NCI-H774 (cell line): ENCODE measurements at places on chromosomes 3 and 15.

GRCh38 chr3:111112913-111113312 lies 41.3 kb downstream of the NECTIN3 start:
- DNase-seq = no peak

DNA sequence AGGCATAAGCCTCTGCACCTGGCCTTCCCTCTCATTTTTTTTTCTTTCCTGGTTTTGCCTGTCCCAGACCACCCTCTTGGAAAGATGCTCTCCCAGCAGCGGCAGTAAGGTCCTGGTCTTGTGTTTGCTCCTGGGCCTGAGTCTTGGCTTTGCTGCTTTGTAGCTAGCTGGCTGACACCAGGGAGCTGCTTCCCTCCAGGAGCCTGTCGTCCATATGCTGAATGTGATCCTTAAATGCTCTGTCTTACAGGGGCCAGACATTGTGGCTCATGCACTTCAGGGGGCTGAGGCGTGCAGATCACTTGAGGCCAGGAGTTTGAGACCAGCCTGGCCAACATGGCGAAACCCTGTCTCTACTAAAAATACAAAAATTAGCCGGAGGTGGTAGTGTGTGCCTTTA lies 17.2 kb downstream of the FLNB start:
- no peak for DNase-seq

DNA sequence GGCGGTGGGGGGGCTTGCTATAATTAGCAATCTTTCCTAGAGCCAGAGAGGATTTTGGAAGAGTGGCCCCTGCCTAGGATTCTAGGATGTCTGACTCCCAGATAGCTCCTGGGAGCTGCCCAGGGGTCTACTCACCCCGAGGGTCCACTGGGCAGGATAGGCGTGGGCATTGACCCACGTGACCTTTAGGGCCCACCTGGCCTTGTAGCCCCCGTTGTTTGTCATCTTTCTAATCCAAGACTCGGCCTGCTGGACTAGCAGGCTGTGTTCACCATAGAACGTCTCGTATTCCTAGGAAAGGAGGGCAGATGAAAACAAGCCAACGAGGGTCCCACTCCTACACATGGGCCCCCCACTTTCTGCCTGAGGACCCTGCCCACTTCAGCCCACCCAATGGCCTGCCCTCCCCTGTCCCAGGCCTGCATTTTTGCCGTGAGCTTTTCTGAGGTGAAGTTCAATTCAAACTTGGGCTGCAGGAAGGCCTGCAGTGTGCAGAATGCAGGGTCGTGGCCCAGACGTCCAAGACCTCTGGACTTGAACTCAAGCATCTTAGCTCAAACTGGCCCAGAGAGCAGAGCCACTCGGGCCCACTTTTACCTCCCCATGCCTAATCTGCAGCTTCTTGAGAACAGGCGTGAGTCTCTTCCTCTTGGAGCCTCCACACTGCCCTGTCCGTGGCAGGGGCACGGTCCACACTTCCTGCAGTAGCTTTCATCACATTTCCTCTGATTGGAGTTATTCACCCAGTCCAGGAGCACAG lies 41.5 kb downstream of the MUC4 start:
- DNase-seq = no peak

GRCh38 chr3:132554437-132554836 lies 42.6 kb upstream of the ACKR4 start:
- peak; percentile 76 for DNase-seq

GRCh38 chr3:155651489-155652218 lies 93.2 kb downstream of the PLCH1 start:
- no peak for DNase-seq

- DNase-seq = no peak
These were observed 12.6 kb downstream of the HAPLN3 start for GRCh38 chr15:88882785-88883184.

DNA sequence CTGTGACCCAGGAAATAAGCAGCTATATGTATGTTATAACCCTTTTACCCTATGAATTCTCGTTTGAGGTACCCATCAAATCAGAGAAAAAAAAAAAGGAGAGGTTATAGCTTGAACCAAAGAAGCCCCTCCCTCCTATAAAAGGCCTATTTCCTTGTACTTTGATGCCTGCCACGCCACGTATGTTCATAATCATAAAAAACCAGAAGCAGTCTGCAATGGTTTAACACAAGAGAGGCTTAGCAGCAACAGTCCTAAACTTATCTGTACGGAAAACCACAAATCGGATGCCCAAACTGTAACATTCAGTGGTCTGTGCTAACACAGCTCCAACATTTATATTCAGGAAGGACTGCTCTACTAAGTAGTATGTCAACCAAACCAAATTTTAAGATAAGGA lies 21.2 kb downstream of the CCR8 start:
- DNase-seq = no peak

GRCh38 chr15:47812470-47812999 lies 95.2 kb downstream of the SEMA6D start:
- DNase-seq = no peak

DNA sequence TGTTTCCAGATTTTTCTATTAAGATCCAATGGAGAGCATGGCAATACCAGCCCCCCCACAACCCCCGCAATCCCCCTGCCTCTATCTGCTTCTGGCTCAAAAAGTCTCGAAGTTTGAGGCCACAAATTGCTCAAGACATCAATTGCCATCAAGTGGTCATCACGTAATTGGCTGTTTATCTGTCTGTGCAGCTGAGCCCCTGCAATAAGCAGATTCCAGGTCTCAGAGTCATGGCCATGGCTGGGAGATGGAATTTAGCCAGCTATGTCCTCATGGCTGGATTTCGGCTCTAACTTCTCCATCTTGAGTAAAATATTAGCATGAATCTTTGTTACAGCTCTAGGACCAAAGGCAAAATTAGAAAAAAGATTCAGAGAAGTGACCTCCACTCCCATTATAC lies 22.7 kb downstream of the SSUH2 start:
- DNase-seq = no peak

- DNase-seq = no peak
These were observed 94.6 kb downstream of the ZIC4 start for GRCh38 chr3:147311716-147312115.

GRCh38 chr15:76056931-76057330 lies 2.9 kb upstream of the TMEM266 start:
- no peak for DNase-seq

DNA sequence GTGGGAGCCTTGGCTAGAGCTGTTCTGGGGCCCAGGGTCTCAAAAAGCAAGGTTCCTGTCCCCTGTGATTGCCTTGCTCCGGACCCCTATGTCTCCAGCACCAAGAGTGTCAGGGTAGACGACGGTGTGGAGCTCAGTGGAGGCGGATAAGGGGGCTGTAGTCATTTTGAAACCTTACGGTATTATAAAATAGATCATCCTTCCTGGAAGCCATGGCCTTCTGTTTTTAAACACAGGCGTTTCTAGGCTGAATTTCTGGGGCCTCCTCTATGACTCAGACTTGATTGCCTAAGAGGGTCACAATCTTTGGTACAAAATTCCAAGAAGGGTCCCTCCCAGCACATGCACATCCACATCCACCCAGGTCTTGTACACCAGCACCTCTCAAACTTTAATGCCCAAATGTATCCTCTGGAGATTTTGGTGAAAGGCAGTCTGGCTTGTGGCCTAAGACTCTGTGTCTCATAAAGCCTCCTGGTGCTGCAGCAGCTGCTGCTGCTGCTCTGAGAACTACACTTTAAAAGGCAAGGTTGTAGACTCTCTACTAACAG lies 70.5 kb upstream of the XCR1 start:
- DNase-seq = no peak

GRCh38 chr15:93497291-93497690 lies 408.3 kb upstream of the RGMA start:
- DNase-seq = no peak

DNA sequence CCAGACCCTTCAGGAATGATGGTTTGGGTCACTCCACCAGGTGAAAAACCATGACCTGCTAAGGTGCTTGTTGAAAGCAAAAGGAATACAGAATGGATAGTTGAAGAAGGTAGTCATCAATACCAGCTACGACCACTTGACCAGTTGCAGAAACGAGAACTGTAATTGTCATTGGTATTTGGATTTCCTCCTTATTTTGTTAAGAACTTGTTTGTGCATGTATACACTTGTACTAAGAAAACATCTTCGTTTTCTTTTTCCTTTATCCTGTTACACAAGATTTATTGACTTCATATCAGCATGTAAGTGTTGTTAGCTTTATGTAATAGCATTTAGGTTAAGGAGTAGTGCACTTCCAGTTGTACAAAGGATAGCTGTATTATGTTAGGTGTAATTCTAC lies 261.8 kb downstream of the MCTP2 start:
- DNase-seq = no peak

DNA sequence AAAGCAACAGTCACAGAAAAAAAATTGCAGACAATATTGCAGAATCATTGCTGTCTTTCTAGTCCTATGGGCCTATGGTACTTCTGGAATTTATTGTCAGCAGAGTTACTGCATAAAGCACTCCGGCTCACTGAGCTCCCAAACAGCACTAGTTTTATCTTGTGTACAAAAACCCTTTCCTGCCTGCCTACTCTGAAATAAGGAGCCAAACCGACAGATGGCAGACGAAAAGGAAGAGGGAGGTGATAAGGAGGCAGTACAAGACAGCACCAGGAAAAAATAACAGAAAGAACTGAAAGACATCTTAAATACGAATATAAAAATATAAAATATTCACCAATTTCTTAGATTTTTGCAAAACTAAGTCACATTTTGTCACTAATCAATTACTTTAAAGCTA lies 15.6 kb downstream of the HERC1 start:
- DNase-seq = no peak

GRCh38 chr3:167684388-167684993 lies 30.7 kb upstream of the WDR49 start:
- DNase-seq = peak; percentile 72

DNA sequence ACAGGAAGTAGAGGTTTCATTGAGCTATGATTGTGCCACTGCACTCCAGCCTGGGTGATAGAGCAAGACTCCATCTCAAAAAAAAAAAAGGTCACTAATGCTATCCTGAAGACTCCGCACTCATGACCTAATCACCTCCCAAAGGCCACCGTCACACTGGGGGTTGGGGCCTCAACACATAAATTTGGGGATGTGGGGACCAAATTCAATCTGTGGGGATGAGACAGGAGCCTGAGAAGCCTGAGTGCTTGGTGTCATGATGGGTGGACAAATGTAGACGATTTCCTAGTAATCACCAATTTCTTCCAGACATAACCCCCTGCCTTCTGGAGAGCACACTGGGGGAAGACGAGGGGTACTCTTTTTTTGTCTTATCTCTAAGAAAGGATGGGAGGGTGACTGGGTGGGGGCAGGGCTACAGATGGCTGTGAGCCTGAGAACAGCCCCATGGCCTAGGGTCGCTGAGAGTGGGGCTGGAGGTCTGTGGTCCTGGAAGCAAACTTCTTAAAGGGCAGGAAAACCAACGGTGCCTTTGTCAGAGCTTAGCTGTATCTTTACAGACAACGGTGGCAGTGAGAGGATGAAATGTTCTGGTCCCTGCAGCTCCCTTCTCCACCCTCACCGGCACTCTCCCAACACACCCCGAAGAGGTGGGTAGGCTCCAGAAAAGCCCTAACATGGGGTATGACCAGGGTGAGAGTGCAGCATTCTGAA lies 16.6 kb upstream of the KLF13 start:
- no peak for DNase-seq

DNA sequence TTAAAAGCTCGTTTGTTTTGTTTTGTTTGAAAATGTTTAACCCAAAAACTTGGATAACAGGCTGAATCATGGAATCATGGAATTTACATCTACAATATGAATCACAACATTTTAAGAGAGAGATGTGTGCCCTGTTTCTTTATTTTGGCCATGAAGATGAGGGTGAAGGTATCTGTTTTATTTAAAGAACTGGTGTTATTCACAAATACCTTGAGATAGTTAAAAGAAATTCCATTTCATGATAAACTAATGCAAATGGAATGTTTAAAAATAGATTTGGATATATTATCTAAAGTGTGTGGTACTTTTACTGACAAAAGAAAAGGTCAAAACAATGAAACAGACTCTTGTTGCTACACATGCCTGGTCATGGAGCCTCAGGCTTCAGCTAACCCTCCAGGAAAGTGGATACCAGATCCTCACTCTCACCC lies 486.0 kb upstream of the CFAP20DC start:
- no peak for DNase-seq

DNA sequence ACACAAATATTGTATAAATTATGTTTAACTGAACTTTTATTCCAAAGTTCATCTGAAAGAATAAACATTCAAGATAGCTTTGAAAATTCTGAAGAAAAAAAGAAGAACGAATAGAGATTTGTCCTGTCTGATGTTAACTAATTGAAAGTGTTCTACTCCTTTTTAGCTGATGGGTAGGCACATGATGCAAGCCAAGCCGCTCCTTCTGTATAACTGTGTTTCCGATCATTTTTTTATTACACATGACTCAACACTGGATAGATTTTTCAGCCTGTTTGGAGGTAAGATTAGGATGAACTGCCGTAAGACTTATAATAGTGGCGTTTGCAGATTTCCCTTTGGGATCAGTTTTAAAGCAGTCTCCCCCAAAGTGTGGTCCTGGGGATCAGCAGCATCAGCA lies 19.0 kb downstream of the NSUN3 start:
- DNase-seq = no peak

DNA sequence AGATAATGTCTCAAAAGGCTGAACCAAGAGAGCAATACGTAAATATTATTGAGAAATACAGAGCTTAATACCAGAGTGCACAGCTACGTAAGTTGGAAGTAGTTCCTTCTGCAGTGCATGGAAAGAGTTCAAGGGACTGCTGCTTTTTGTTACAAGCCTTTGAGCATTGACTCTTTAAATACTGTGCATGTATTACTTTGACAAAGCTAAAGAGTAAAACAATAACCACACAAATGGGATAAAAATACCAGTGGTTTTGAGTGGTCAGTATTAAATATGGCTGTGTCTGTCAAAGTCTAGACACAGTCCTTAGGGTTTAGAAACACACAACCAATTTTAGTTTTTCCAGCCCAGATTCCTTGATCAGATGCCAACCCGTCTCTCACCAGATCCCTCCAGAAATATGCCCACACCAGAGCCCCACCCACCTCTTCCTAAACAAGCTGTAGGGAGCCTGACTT lies 62.1 kb downstream of the SSR3 start:
- DNase-seq = no peak

DNA sequence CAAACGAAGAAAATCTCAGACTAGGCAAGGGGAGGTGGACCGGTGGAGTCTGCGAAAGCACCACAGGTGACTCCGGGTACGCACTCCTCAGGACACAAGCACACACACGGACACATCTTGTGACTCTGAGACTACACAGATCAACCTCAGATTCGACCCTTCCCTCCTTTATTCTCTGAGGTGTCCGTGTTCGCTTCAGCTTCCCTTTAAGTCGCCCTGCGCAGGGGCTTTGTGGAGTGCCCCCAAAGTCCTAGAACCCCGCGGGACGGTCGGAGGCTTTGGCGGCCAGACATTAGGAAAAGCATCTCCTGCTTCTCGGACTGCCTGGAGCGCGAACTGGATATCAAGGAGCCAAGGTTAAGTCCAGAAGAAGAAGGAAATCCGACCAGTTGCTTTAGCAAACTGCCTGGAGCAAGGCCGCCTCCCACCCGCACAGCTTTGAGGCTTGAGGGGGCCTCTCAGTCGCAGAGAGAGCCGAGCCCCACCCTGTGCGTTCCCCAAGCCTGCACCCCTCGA lies 730 bp downstream of the DGKG start:
- no peak for DNase-seq

- DNase-seq = no peak
These were observed 132.5 kb downstream of the CMSS1 start for GRCh38 chr3:99949956-99950670.
